ENCODE measurements at places on chromosomes 7 and 10.

DNA sequence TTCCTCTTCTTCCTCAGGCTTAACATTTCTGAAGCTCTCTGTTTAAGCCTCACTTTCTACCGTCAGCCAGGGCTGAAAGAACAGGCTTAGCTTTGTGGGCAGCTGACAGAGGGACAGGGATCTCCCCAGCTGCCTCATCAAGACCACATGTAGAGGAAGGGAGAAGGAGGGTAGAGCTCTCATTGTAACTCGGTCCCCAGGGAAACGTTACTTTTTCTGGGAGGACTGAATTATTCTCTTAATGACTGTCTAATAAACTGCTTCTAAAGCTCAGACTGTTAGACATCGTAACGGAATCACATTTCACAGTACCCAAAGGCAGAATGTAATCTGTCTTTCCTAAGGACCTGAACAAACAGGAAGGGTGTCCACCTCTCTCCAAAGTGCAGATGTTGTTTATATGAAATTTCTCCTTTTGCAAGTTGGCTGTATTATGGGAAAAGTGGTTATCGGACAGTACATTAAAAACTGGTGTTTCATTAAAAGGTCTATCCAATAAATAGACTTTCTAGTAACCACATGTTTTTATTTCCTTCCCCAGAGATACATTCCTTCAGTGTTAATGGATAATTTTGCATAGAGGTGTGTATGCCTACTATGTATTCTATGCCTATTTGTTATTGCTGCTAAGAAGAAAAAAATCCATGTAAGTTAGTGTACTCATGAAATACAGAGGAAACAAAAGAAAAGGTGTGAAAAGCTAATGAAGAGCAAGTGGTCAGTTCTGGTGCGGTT, 144.2 kb downstream of the CTTNBP2 start:
- no peak for DNase-seq

- no peak for DNase-seq
Observed at GRCh38 chr7:894164-894867, 18.0 kb downstream of the GET4 start.

DNA sequence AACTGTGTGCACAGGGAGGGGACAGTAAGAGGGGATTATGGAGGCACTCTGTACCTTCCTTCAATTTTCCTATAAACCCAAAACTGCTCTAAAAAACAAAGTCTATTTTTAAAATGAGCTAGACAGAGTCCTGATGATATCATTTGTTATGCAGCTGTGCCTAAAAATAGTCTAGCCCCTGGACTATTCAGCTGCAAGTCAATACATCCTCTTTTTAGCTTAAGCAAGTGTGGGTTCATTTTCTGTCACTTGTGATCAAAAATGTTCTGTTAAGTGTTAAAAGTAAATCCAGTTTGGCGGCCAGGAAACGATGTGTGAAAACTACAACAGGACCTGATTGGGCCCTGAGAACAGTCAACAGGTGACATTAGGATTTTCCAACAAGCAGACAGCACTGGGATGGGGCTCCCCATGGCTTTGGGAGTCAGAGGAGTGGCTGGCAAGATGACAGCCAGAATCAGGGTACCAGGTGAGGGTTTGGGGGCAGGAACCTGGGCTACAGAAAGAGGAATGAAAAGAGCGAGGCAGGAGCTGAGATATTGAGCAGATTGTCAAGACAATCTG, 33.9 kb downstream of the FAM107B start:
- no peak for DNase-seq

- DNase-seq = no peak
Observed at GRCh38 chr7:148662646-148663045, 36.1 kb upstream of the CUL1 start.

DNA sequence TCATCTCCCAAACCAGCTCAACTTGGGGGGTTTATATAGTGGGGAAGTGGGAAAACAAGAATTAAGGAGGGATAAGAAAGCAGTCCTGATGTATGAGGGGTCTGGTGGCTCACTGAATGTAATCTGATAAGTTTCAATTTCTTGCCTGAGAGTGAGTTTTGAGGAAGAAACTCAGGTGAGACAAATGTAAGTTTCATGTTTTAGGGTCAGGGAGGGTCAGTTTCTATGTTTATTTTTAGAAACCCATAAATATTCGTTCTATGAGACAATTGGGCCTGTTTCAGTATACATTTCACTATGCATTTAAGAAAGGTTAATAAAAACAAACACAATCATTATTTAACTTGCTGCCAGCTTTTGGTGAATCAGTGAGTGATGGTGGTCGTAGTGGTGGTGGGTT, 128.0 kb upstream of the MBL2 start:
- no peak for DNase-seq
